ENCODE measurements at places on chromosomes 3 and 15.

DNA sequence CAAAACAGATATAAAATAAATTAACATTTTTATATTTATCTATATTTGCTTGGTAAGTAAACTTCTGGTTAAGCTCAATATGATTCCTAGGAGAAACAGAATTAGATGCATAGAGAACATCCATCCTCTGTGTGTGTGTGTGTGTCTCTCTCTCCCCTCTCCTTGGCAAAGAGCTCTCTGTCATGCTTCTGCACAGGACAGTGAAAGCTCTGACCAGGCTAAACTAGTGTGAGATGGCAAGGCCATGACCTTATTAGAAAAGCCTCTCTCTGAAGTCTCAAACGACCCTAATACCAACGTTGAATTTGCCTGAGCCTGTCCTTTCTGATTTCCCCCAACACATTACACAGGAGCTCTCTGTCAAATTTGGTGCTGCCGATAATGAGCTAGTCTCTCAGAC is 746.0 kb downstream of the VGLL3 start:
- no peak for DNase-seq

DNA sequence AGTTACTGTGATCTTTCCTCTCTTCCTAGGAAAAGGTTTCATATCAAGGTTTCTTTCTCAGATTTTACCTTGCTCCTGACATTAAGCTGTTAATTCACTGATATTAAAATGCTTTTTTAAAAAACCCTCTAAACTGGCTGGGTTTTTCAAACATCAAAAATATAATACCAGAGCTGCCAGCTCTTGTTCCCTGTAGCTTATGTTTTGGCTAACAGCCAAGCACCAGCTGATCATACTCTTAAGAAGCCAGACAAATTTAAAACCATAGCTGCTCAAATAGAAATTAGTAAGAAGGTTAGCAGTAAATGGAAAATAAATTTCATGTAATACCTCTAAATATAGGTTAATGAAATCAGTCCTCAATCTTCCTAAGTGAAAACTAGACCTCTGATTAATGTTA is 657.5 kb downstream of the GRM7 start:
- DNase-seq = no peak

DNA sequence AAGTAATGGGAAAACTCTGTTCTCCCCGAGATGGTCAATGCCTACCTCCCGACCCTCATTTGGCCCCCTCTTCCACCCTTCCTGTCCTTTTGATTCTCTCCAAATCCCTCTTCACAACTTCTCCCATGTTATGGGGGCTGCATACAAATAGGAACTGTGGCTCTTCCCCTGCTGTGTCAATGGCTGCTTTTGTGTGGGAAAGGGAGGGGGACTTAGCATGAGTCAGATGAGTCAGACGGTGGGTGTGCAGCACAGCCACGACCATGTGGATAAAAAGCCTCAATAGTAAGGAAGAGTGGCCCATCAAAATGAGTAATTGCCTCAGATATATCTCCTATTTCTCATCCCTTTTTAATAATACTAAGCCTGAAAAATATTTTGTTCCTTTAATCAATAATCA is 31.9 kb downstream of the SPATA16 start:
- no peak for DNase-seq

- no peak for DNase-seq
These were observed 340.6 kb downstream of the SOX2 start for GRCh38 chr3:182052332-182052731.

- DNase-seq = no peak
These were observed 16.8 kb downstream of the EMC4 start for GRCh38 chr15:34241376-34242330.

GRCh38 chr3:132645058-132645457 is 14.6 kb downstream of the ACAD11 start:
- no peak for DNase-seq

DNA sequence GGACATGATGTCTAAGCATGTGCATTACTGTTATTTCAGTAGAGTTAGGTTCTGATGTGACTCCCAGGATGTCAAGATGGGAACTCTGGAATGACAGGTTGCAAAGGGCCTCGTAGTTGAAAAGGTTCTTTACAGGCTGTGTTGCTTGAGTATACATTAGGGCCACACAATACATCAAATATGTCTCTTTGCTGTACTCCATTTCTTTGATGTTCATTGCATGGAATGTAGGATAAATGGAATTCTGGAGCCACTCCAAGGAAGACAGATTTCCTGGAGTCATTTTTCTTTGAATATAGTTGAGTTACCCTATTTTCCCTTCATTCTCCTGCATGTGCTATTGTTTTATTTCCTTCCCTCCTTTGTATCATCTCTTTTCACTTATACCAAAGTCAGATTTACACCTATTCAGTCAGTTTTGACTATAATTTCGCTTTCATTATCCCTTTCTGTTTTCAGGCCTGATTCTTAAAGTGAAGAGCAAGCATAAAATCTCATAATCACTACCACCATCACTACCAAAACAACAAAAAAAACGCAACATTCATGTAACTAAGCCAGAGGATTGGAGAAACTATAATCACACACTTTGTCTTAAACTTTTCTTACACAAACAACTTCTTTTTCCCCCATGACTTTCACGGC is 61.2 kb upstream of the PTX3 start:
- DNase-seq = no peak

GRCh38 chr3:24640330-24640877 is 145.8 kb upstream of the THRB start:
- no peak for DNase-seq
